ENCODE measurements at places on chromosomes 3 and 15. TPM values are rescaled to one million over a fixed set of nuclear protein-coding genes. Genes with fewer than 3 reads are reported as not detected.

DNA sequence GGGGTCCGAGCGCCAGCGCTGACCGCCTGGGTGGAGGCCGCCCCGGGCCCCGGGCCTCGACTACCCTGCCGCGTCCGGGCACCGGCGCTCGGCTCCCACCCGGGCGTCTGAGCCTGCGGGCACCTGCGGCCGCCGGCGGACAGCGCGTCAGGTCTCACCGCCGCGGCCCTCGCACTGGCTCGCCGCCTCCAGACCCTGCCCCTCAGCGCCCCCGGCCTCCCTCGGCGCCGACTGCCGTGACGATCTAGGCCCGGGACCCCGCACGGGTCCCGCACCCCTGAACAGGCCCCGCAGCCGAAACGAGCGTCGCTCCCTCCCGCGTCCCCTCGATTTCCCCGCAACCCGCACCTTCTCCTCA lies 297 bp downstream of the PRC1 start:
- no peak for DNase-seq

TXNRD3 gene
- 0.41 TPM for total RNA-seq

APEH gene
- total RNA-seq: 96.2 TPM

DNA sequence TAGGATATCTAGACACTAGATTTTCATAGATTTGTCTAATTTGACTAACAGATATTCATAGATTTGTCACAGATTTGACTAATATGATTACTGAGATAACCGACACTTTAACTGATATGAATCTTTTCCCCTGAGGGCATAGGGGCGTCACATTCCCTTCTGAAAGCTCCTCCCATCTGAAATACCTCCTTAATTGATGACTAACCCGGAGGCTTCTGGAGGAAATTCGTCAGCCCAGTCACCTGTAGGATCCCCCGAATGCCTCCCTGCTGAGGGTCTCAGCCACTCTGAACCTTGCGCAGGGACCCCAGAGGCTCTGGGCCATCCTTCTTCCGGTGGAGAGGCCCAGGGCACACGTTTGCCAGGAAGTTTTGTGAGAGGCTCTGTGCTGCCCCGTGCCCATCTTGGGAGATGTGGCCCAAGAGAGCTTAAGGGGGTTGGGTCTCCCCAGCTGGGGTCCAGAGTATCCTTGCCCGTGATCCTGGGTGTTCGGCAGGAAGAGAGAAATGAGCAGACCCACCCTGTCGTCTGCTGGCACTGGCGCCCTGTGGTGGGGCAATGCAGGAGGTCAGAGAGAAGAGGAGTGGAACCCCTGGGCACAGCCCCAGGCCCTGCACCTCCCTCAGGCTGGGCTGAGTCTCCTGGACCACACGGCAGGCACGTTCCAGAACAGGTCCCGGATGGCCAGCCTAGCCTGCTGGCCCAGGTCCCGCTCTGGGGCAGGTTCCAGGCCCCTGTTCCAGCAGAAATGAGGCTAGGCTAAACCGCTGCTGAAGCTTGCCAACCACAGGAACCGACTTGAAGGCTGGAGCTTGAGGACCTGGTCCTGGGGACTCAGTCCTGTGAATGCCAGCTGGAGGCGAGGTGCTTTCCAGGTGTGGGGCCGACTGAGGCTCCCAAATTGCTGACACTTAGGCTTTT lies 1.7 kb downstream of the PLA2G4D start:
- no peak for DNase-seq

- no peak for DNase-seq
Measured at GRCh38 chr15:80275961-80276360, 23.9 kb upstream of the CTXND1 start.

GRK7 gene
- not detected for total RNA-seq

- no peak for DNase-seq
Measured at GRCh38 chr3:39196671-39197356, 4.4 kb upstream of the XIRP1 start.

DNA sequence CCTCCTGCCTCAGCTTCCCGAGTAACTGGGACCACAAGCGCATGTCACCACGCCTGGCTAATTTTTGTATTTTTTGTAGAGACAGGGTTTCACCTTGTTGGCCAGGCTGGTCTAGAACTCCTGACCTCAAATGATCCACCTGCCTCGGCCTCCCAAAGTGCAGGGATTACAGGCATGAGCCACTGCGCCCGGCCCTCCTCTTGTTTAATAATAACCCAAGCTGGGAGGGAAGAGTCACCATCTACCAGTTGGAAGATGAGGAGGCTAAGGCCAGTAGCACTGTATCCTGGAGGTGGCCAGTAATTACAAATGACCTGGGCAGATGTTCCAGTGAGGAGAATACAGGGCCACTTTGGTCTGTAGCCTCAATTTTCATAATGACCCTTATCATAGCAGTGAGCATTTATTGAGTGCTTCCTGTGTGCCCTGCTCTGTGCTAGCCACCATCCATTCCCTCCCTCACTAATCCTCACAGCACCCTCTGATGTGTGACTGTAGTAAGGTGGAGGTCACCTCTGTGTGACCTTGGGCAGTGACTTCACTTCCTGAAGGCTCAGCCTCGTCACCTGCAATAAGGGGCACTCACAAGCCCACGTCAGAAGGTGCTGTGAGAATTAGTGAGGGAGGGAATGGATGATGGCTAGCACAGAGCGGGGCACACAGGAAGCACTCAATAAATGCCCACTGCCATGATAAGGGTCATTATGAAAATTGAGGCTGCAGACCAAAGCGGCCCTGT lies 64.2 kb downstream of the ABTB1 start:
- DNase-seq: no peak

DNA sequence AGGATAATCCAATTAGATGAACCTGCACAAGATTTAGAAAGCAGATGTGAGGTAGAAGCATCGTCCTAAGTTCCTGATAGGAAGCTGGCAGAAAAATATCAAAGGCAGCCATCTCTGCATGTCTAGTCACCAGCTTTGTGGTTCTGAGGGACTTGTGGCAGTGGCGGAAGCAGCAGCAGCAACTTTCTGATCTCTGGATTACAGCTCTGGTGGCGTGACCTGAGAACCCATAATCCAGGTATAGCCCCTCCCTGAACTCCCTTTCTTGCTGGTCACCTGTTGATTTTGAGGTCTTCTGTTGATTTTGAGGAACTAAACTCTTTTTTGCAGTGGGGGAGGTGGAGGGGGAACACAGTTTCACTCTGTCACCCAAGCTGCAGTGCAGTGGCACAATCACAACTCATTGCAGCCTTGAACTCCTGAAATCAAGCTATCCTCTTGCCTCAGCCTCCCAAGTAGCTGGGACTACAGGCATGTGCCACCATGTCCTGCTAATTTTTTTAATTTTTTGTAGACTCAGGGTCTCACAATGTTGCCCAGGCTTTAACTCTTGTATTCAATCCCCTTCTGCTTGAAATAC lies 7.9 kb downstream of the FSIP1 start:
- peak; percentile 38 for DNase-seq

DNA sequence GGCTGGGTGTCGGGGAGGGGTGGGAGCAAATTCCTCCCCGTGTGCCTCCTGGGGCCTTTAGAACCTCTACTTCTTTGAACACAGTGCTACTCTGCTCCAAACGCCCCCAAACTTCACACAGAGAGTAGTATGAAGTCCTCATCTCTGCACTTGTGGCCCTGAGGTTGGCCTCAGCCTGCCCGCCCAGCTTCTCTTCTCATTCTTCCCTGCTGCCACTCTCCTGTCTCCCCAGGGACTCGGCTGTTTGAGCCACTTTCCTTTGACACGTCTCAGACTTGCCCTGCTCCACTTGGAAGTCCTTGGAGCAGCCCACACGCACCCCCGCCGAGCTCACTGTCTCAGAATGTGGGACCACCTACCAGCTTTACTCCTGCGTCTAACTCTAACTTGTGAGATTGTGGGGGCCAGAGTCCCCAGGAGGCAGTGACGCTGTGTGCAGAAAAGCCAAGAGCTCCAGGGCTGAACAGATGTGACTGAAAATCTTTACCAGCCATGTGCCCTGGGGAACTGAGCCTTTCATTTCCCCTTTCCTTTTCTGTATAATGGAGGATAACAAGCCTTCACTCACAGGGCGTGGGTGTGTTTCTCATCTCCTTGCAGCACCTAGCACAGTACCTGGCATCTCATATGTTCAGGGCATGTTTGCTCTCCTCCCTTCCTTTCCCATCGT lies 233.6 kb upstream of the CTDSPL start:
- DNase-seq: no peak

EFCAB12 gene
- 6.2 TPM for total RNA-seq

ROPN1 gene
- total RNA-seq: not detected

DNA sequence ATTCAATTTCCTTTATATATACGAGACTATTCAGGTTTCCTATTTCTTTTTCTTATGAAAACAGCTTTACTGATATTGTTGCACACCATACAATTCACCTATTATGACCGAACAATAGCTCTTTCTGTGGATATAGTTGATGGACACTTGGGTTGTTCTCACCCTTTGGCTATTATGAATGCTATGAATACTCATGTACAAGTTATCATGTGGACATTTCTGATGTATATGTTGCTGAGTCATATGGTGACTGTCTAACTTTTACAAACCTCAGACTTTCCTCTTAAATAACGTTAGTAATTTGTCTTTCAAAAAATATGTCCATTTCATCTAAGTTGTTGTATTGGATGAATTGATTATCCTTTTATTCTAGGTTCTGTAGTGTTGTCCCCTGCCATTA lies 15.7 kb upstream of the USF3 start:
- no peak for DNase-seq

UCN2 gene
- total RNA-seq: not detected

GRCh38 chr3:194994551-194994981 lies 276.4 kb downstream of the XXYLT1 start:
- DNase-seq: no peak

OXSM gene
- 15.4 TPM for total RNA-seq

- DNase-seq: no peak
Measured at GRCh38 chr15:23395030-23395692, 40.6 kb downstream of the GOLGA8S start.

- DNase-seq: no peak
Measured at GRCh38 chr15:33029109-33029652, 165.3 kb downstream of the FMN1 start.

GRCh38 chr3:42572278-42572677 lies 9.5 kb downstream of the SEC22C start:
- DNase-seq: peak; percentile 31

PLCB2 gene
- total RNA-seq: 166 TPM

GATM gene
- 18.2 TPM for total RNA-seq

DNA sequence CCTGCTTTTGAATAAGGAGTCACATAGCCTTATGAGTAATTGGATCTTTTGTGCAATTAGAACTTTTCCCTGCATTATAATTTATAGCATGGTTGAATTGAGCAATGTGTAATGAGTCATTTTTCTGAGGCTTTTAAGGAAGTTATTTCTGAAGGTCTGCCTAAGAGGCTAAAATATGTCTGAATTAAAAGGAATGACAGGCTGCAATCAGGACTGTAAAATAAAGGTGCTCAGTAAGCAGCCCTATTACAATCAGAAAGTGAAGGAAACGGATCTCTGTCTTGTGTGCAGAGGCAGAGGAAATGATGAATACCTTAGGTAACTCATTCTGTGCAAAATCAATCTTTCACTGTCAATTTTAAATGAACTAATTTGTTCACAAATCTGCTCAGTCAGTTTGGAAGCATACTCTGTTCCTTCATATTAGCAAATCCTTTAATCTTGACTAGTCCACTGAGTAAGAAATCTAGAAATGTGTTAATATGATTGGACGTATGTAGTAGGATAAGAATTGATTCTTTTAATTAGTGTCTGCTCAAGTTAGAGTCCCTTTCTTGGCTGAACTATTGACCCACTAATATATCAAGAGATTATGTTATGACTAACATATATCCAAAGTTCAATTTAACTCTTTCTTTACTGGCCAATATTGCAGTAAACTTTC lies 290.1 kb downstream of the ZIC1 start:
- no peak for DNase-seq

THPO gene
- not detected for total RNA-seq

GRCh38 chr3:102614585-102614984 lies 179.8 kb downstream of the ZPLD1 start:
- DNase-seq: no peak

DNA sequence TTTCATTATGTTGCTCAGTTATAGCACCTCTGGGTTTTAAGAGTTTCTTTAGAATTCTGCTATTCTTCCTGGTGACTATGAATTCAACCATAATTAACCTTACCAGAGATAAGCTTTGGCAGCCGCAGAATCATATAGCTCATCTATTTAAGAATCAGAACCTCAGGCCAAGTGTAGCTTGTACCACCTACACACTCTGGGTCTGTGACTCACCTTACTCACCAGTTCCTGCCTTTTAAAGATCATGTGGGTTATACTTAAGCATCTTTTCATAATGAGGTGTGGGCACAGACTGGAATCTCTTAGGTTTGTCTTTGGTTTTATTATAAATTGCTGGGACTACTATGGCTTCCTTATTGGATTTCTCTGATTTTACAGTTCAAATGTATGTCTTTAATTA lies 21.9 kb downstream of the CDV3 start:
- DNase-seq: no peak

COL6A5 gene
- not detected for total RNA-seq

DNA sequence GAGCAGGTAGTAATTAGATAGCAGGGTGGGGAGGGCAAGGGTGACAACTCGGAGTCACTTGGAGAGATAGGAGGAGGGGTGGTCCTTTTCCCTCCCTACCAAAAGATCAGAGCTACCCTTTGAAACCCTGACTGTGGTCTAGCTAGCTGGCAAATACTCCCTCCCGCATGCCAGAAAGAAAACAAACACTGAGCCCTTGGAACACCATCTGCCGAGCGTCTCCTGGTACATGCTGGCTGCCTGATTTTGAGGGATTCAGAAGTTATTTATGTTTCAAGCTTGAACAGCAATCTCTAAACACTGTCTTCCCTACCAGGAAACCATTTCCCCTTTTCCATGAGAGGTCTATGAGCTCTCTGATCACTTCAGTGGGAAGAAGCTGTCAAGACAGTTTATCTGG lies 291.6 kb upstream of the CFAP20DC start:
- DNase-seq: no peak

ATP2B2 gene
- total RNA-seq: not detected

DNA sequence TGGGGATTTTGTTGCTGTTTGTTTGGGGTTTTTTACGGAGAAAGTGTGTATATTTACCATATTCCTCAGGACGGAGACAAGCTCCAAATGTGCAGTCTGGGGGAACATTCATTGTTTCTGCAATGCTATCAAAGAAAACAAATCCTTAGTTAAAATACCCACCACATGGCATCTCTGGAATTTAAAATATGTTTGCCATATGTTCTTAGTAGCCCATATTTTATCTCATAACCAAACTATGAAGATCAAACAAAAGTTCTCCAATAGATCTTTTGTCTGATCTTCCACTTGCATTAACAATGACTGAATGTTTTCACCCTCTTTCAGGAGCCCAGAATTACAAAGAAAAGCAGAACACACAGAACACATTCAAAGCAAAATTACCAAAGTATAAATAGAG lies 35.3 kb downstream of the EFHB start:
- DNase-seq: no peak

MYEF2 gene
- 34.3 TPM for total RNA-seq

All from B cell (primary cell).